Activated gamma-delta T cell treated with anti-CD3 and anti-CD28 coated beads, Interleukin-2, amount 50 U/mL, for 16 hours (primary cell): ENCODE measurements at places on chromosomes 6 and 20.

- DNase-seq = no peak
These were observed 488.3 kb downstream of the CDKAL1 start for GRCh38 chr6:21022343-21023107.

DNA sequence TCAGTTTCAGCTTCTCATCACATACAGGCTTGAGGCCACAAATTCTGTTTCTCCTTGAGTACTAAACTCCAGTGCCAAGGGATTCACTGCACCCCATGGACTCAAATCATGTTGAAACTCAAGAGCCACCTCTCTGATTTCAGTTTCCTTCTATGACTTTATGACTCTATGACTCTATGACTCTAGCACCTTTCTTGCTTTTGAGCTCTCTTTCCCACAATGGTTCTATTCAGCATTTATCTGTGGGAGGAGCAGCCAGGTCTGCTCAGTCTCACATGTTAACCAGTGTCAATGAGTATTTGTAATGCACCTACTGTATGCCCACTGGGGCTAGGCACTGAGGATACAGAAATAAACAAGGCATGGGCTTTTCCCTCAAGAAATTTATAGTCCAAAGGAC, 14.6 kb upstream of the SLC22A2 start:
- DNase-seq = no peak

- no peak for DNase-seq
These were observed 191.3 kb downstream of the JARID2 start for GRCh38 chr6:15437090-15437635.

DNA sequence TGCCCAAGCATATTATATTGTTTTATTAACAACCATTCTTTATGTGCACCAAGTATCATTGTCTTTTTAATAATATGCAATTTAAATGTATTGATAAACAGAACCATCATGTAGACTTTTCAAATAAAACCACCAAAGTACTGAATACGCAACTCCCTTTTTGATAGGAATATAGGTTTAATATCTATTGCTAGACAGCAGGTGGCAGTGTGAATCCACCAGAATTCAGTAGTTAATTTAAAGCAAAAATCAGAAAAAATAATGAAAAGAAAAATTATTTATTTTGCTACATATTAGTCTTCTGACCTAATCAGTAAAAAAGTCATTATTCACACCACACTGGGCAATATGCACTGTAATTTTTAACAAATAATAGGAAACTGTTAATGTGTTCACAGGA, 143.7 kb downstream of the KLHL32 start:
- no peak for DNase-seq

- DNase-seq = no peak
These were observed 654 bp downstream of the TMEM14C start for GRCh38 chr6:10723567-10723881.

DNA sequence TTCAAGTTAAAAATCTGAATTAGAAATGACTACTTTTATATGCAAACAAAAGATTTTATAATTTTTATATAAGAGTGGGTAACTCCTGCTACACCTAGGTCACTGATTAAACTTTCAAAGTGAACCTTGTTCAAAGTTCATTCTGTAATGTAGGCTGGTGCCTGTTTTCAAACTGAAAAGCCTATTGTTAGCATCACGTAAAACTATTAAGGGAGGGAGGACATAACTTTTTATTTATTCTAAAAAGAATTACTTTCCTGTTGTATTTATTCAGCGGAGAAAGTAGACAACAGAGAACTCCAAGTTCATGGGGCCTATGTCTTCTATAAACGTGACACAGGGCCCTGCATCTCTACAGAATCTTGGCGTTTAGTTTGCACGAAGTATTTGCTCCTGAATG, 27.4 kb downstream of the FERMT1 start:
- DNase-seq = no peak

- DNase-seq = no peak
These were observed 49.2 kb upstream of the GATA5 start for GRCh38 chr20:62525014-62525413.

DNA sequence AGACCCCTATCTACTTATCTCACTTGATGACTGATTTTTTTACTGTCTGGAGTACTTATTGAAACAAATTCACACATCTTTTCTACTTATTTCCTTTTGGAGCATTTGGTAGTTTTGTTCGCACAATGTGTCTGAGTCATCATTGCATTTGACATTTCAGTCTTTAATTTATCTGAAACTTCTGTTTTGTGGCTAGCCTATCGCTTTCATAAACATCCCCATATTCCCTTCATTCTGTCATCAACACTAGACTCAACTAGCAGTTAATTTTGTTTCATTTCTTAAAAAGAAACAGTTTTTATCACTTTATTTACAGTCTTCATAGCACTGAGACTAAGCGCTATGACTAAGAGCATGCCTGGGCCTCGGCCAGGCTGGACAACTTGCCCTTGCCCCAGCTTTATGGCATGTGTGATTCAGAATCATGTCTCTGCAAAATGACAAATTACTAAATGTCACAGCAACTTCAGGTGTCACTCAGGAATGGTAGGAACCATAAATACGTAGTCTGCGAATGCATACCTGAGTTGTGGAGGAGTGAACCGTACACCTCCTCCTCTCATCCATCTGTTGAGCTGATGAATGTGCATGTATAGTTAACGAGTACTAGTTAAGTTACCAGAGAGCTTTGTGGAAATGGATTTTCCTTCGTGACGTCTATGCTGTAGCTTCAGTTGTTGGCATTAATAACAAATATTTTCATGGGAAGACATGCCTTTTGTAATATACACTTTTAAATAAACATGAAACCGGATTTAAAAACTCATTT, 16.2 kb downstream of the L3MBTL3 start:
- DNase-seq = no peak

DNA sequence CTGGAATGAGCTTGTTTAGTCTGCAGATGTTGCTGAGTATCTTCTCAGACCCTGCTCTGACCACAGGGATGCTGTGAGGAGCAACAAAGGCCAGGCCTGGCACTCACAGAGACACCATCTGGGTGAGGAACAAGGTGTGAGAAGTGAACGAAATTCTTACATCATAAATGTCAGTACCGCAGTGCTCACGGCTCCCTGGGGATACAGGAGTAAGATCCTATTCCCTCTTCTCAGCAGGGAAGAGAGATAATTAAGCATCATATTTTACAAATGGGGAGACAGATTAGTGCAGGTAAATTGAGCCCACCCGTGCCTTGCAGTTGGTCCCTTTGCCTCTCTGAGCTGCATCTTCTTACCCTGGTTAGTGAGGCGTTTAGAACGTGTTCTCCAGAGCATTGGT, 106.2 kb downstream of the DTD1 start:
- DNase-seq = no peak
